ENCODE measurements at places on chromosomes 1 and 21.

DNA sequence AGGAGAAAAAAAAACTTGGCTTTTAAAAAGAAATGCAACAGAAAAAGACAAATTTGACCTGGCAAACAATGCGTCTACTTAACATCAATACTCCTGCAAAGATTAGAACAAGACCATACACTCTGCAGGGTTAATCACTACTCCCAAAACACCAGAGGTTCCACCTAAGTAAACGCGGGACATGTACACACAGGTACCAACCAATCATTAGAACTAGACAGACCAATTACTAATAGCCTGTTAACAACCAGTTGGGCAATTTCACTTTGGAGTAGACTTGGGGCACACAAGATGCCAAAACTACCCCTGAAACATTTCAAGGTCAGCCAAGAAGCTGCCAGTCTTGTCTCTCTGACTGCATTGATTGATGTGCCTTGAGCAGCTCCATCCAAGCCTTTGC lies 125.8 kb downstream of the RRAGC start:
- DNase-seq, result no peak

DNA sequence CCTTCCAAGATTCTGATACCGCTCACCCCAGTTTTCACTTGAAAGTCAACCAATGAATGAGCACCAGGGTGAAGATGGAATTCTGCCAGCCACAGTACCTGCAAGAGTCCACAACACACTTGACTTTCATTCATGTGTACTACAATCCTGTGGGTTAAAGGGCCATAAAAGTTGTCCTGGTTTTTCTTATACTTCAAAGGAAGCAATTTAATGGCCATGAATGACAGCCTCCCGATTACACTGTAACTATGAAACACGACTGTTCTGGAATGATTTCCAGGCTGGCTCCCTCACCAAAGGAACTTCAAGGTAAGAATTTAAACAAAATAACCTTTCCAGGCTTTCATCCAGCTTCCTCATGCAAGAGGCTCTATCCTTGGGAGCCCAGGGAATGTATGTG lies 502.8 kb downstream of the SMYD3 start:
- no peak for DNase-seq

- peak; percentile 51 for DNase-seq
These were observed 5.0 kb downstream of the SRARP start for GRCh38 chr1:16009030-16009460.

DNA sequence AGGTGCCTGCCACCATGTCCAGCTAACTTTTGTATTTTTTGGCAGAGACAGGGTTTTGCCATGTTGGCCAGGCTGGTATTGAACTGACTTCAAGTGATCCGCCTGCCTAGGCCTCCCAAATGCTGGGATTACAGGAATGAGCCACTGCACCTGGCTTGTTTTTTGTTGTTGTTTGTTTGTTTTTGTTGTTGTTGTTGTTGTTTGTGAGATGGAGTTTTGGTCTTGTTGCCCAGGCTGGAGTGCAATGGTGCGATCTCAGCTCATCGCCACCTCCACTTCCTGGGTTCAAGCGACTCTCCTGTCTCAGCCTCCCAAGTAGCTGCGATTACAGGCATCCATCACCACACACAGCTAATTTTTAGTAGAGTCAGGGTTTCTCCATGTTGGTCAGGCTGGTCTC lies 7.1 kb upstream of the L1TD1 start:
- no peak for DNase-seq

DNA sequence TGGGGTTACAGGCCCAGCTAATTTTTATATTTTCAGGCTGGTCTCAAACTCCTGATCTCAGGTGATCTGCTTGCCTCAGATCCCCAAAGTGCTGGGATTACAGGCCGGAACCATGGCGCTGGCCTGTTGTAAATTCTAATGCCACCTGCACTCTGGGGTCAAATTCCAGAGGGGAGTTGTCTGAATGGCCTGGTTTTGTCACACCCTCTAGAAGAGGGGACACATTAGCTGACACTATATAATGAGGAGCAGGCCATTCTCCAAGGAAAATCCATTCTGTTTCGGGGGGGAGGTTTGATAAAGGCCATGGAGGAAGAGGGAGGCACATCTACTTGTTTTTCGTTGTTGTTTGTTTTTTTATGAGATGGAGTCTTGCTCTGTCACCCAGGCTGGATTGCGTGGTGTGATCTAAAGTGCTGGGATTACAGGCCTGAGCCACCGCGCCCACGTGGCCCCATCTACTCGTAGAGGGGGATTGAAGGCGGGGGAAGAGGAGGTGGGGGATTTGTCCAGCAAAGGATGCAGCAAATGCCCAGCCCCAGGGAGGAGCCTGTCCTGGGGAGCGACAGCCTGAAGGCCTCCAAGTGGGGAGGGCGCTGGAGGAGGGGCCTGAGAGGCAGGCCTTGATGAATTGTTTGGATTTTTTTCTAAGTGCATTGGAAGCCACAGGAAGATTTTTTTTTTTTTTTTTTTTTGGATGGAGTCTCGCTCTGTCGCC lies 78.4 kb upstream of the SLC45A1 start:
- no peak for DNase-seq

DNA sequence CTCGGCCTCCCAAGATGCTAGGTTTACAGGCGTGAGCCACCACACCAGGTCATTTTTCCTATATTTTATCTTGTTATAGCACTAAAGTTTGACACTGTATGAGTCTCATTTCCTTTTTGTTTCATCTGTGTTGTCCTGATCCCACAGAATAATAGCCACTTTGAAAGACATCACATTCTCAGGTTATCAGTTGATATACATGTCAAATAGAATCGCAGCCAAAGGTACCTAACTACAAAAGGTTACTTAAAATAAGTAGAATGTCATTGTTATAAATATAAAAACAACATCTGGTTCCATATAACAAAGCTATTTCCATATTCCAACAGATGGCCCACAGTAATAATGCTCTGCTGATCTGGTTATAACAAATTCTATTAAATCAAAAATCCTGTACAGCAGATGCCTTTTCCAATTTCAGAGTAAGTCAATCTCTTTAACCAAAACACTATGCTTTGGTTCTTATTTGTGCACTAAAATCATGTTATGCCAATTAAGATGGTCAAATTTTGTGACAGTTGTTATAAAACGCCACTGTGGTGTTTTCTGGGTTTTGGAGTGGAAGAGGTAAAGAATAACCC lies 6.0 kb downstream of the FOXJ3 start:
- DNase-seq, result no peak

- DNase-seq, result no peak
These were observed 522.4 kb upstream of the ZRANB2 start for GRCh38 chr1:71603044-71603776.

DNA sequence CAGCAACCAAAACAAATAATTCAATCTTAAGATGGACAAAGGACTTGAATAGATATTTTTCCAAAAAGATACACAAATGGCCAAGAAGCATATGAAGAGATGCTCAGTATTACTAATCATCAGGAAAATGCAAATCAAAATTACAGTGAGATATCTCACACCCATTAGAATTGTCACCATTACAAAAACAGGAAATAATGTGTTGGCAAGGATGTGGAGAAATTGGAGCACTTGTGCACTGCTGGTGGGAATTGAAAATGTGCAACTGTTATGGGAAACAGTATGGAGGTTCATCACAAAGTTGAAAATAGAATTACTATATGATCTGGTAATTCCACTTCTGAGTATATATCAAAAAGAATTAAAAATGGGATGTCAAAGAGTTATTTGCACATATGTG lies 83.2 kb downstream of the SH3GLB1 start:
- DNase-seq, result no peak

GRCh38 chr1:90561911-90562310 lies 155.2 kb downstream of the BARHL2 start:
- DNase-seq, result no peak

- no peak for DNase-seq
These were observed 12.5 kb downstream of the LBR start for GRCh38 chr1:225415307-225415706.

GRCh38 chr21:33901412-33902288 lies 14.0 kb downstream of the ATP5PO start:
- DNase-seq, result no peak

DNA sequence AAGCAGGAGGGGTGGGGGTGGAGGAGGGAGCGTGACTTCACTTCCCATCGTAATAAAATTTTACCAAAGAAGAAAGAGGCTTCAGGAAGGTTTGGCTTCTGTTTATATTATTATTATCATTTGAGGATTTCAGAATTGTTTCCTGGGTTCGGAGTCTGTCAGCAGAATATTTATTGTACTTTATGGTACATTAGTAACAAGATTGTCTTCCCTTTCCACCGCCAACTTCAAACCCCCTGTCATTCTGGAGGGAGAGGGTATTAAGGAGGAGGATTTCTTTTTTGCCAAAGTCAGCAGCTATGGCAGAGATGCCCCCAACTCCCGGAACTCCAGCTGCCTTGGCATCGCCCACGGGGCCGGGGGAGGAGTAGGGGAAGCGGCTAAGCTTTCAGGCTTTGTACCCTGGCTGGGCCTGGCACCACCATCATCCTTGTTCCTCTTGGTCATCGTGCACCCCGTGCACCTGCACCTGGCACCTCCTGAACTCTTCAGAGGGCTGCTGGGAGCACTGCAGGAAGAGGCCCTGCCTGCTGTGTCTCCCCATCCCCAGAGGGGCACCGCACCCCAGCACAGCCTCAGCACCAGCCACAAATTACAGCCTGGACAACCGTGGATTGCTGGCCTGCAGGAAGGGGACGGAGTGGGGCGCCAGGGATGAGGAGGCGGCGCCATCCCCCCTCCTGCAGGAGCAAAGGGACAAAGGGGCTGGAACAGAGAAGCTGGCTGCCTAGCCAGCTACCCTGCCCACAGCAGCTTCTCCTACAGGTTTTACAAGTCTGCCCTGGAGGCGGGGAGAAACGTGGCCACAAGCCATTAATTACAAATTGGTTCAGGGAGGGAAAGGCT lies 24.0 kb upstream of the PAX7 start:
- DNase-seq, result no peak

- DNase-seq, result no peak
These were observed 114.6 kb upstream of the ATP1B1 start for GRCh38 chr1:168991667-168992475.

- no peak for DNase-seq
These were observed 34.3 kb upstream of the CACYBP start for GRCh38 chr1:174965362-174966007.

GRCh38 chr1:175075572-175076568 lies 8.2 kb downstream of the TNN start:
- DNase-seq, result no peak

DNA sequence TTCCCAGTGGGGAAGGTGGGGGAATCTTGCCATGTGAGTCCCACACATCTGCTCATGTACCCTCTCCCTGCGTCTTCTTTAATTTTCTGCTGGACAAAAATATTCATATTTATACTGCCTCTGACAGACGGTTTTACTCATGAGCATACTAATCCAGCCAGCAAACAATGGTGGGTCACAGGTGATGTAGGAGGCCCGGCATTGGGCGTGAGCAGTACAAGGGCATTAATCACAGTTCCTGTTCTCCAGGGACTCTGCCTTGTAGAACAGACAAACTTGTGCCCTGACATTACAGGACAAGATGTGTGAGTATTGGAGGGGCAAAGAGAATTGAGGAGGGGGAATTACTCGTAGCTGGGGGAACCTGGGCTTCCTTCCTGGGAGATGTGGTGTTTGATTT lies 25.0 kb downstream of the MTARC1 start:
- DNase-seq, result no peak

- no peak for DNase-seq
These were observed 8.3 kb downstream of the RHOC start for GRCh38 chr1:112698366-112699310.

GRCh38 chr1:167837326-167837725 lies 76.6 kb downstream of the ADCY10 start:
- no peak for DNase-seq

Data from stimulated activated CD4-positive, alpha-beta T cell treated with anti-CD3 and anti-CD28 coated beads, TNF-alpha, amount 100 ng/mL, for 4 hours (primary cell).